ENCODE measurements at places on chromosomes 5 and 9.

DNA sequence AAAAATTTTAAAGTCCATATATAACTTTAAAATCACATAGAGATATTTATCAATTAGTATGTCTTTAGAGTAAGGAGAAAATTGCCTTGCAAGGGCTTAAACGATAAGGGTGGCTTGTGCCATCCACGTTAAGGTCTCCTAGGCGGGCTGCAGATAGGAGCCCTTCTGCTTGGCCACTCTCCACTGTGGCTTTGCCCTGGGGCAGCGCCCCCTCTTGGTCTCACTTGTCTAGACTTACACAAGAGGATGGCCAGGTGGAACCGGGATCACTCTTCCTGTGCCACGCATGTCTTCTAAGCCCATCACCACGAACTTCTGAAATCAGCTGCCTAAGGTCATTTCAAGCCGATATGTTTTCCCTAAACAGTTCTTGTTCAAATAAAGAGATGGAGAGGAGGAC lies 2.9 kb downstream of the FPGS start:
- DNase-seq, result no peak

DNA sequence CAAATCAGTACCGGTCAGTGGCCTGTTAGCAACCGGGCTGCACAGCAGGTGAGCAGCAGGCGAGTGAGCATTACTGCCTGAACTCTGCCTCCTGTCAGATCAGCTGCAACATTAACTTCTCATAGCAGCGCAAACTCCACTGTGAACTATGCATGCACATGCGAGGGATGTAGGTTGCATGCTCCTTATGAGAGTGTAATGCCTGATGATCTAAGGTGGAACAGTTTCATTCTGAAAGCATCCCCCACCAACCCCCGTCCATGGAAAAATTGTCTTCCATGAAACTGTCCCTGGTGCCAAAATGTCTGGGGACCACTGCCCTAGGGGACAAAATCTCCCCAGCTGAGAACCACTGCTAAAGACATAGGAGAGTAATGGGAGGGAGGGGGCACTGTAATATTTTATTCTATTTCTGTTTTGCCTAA lies 51.1 kb downstream of the P4HA2 start:
- no peak for DNase-seq

DNA sequence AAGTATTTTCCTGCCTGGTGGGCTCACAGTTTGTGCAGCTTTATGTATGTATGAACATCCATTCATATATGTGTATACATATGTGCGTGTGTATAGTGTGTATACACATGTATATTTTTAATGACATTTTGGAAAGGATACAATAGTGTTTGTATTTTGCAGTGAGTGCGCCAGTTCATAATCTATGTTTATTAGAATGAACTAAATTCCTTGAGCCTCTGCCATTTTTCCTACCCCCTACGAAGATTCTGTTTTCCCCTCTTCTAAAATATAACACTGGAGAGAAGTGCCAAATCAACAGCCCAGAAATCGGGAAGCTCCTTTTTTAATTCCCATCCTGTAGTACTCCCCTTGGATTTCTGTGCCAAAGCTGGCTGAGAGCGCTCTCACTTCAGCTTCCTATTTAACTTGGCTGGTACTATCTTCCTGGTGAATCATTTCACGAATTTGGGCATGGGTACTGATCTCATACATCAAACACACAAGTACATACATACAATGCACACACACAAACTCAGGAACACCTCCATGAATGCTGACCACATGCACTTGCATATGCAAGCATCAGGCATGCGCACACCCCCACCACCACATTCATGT lies 578.4 kb upstream of the WWC1 start:
- DNase-seq, result no peak

DNA sequence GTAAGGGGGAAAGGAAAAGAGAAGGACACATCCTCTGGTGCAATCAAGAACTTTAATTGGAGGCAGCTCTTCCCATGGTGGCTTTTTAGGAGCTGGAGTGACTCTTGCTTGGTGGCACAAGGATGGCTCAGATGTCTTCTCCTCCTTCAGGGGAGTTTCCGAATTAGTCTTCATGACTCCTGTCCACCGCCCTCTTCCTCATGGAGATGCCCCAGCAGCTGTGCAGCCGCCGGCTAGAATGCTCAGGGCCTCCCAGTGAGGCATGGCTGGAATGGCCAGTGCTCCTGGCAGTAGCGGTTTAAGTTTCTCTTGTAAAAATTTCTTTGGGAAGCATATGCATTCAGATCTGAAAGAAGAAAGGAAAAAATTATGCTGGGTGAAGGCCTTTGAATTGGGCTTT lies 8.8 kb upstream of the TEX53 start:
- DNase-seq, result no peak

Measured in non-pigmented ciliary epithelial cell (primary cell).